Nucleus accumbens (tissue), 56 donors: ENCODE measurements at places on chromosomes 13 and 19.

DNA sequence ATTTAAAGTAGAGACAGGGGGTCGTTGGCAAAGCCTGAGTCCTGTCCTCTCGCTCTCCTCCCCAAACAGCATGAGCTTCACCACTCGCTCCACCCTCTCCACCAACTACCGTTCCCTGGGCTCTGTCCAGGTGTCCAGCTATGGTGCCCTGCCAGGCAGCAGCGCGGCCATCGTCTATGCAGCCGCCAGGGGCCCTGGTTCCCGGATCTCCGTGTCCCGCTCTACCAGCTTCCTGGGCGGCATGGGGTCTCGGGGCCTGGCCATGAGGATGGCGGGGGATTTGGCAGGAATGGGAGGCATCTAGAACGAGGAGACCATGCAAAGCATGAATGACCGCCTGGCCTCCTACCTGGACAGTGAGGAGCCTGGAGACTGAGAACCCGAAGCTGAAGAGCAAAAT lies 1117.2 kb upstream of the MIR17HG start:
- no peak for DNase-seq

DNA sequence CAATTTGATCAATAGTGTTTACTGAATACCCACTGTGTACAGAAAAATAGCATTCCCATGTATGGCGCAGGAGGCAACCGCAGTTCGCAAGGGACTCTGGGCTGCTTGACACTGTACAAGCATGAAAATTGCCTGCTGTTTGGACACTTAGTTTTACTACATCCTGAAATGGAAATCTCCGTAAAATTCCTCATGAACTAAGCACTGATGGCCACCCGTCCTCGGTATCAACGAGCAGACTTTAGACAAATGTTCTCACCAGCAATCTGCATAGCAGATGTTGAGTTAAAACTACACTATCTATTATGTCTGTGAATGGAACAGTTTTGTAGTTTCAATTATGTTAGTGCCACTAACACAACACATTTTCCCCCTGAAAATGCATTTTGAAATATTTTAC lies 294.7 kb downstream of the DCLK1 start:
- DNase-seq: no peak

GRCh38 chr13:99995589-99996380 lies 14.2 kb downstream of the ZIC2 start:
- no peak for DNase-seq

DNA sequence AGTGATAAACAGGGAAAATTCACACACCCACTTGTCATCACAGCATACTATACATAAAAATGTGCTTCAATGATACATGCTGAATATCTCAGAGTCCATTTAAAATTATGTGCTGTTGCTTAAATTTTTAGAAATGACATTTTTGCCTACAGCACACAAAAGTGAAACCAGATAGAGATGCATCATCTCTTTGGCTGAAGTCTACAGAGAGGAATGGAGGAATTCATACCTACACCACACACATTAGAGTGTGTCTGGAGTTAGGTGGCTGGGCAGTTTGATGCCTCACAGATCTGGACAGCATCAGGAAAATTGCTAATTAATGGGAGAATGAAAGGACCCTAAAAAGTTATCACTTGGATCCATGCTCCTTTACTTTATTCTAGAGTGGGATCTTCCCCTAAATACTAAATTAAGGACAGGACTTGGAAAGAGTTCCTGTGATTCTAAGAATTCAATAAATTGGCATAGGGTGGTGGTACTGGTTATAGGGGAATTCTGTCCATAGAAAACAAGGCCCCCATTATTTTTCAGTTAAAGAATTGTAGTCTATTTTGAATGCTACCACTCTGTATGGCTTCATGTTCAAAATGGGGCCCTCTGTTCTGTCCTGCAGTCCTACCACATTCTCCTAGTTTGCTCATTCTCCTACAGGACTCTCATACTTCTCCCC lies 41.3 kb downstream of the RCBTB2 start:
- DNase-seq: no peak

- no peak for DNase-seq
Observed at GRCh38 chr19:47072323-47072722, 23.9 kb upstream of the TMEM160 start.
